Stimulated activated CD4-positive, alpha-beta T cell treated with anti-CD3 and anti-CD28 coated beads, Interleukin-4, amount 100 ng/mL, for 1 hour (primary cell): ENCODE measurements at places on chromosomes 3 and 15.

DNA sequence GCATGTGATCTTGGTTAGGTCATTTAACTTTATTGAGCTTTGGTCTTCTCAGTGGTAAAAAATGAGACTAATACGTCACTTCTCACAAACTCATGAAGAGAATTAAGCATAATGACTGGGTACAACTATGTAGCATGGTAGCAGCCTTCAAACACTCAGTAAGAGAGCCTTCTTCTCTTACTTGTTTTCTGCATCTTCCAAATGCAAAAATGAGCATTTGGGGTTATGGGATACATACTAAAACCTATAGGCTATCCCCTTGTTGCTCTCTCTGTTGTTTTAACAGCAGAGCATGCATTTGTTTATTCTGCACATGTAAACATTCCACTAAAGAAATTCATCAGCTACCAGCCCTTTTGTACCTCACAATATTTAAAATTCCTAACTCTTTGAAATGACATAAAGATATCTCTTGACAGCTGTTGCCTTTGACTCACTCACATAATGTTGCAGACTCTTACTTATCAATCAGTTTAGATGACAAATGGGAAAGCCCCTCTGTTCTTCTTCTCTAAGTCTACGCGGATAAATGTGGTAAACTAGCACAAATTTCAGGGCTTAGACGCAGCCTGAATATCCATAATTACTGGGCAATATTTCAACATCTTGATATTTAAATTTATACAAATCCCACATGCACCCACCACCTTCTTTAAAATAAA lies 327.3 kb upstream of the SATB1 start:
- no peak for DNase-seq

- no peak for DNase-seq
These were observed 120.9 kb upstream of the RGMA start for GRCh38 chr15:93209690-93210445.

DNA sequence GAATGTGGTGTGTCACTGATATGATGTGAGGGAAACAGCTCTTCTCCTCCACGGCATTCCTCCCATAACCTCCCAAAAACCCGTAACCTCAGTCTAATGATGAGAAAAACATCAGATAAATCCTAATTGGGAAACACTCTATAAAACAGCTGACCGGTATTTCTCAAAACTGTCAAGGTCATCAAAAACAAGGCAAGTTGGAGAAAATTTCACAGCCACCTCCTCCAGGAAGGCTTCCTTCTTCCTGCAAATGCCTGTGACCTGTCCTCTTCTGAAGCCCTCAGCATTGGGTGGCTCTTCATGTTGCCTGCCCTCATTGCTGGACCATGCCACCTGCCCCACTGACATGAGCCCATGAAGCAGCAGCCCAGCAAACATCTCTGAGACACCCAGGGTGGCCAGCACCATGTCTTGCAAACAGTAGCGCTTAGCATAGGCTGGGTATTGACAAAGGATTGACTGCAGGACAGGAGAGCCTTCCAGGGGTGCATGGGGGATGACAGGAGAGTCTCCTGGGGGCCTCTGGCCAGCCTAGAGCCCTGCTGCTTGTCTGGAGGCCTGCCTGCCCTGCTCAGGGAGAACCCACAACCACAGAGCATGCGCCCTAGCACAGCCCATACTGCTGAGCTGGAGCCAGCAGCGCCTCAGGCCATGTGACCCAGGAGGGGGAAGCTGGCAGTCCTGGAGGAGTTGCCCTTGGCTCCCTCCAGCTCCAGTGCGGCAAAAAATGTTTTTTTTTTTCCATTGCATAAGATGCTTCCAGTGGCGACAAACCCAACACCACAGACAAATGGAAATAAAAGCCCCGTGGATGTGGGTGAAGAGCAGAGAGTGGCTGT lies 49.7 kb downstream of the XXYLT1 start:
- DNase-seq, result no peak

- DNase-seq, result no peak
These were observed 328.5 kb downstream of the NAALADL2 start for GRCh38 chr3:175187586-175187985.

- no peak for DNase-seq
These were observed 14.2 kb upstream of the ULK3 start for GRCh38 chr15:74857082-74857655.

DNA sequence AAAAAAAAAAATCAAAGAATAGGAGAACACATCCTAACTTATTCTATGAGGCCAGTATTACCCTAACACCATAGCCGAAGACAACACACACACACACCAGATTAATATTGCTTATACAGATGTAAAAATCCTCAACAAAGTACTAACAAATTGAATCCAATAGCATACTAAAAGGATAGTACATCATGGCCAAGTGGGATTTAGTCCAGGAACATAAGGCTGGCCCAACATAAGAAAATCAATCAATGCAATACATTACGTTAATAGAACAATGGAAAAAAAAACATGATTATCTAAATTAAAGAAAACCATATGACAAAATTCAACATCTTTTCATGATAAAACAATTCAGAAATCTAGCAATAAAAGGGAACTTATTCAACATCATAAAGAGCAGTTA lies 79.1 kb downstream of the ADAMTS9 start:
- no peak for DNase-seq

GRCh38 chr3:172918165-172918564 lies 167.6 kb downstream of the ECT2 start:
- DNase-seq, result no peak

GRCh38 chr15:74265046-74265639 lies 29.0 kb downstream of the CCDC33 start:
- no peak for DNase-seq

- no peak for DNase-seq
These were observed 28.3 kb downstream of the LMCD1 start for GRCh38 chr3:8529738-8530525.

DNA sequence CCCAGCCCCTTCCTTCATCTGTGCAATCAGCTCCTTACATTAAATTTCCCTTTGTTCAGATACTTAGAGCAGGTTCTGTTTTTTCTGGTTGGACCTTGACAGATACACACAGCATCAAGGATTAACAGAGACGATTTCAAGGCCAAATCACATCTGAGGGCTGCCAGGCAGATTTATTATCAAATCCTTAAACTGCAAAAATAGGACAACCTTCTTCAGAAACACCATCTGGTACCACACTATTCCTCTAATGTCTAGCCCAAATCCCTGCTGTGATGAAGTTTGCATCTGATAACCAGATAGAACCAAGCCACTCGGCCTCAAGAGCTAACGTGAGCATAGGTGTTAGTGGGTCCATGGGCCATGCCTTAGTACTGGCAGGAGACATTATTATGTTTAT lies 250.7 kb upstream of the PROK2 start:
- no peak for DNase-seq

GRCh38 chr3:16468336-16469098 lies 45.0 kb downstream of the RFTN1 start:
- no peak for DNase-seq

DNA sequence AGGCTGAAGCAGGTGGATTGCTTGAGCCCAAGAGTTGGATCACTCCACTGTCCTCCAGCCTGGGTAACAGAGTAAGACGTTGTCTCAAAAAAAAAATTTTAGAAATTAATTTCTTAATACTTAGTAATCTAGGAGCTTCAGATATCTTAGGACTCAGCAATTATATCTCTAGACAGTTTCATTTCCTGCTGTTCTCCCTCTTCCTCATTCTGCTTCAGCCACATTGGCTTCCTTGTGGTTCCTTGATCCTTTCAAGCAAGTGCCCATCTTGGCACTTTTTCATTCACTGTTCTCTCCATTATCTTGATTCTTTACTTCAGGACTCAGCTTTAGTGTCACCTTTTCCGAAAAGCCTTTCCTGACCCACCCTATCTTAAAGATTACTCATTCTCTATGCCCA lies 22.5 kb downstream of the TMEM202 start:
- DNase-seq, result no peak

GRCh38 chr15:57911247-57911646 lies 154.3 kb downstream of the ALDH1A2 start:
- no peak for DNase-seq

DNA sequence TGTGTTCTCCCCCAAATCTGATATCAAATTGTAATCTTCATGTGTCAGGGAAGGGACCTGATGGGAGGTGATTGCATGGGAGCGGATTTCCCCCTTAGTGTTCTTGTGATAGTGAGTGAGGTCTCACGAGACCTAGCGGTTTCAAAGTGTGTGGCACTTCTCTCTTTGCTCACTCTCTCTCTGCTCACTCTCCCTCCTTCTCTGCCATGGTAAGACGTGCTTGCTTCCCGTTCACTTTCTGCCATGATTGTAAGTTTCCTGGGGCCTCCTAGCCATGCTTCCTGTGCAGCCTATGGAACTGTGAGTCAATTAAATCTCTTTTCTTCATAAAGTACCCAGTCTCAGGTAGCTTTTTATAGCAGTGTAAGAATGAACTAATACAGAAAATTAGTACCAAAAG lies 30.6 kb upstream of the OR5H6 start:
- DNase-seq, result no peak

GRCh38 chr15:99755692-99756409 lies 22.6 kb upstream of the LYSMD4 start:
- DNase-seq, result peak; percentile 16

DNA sequence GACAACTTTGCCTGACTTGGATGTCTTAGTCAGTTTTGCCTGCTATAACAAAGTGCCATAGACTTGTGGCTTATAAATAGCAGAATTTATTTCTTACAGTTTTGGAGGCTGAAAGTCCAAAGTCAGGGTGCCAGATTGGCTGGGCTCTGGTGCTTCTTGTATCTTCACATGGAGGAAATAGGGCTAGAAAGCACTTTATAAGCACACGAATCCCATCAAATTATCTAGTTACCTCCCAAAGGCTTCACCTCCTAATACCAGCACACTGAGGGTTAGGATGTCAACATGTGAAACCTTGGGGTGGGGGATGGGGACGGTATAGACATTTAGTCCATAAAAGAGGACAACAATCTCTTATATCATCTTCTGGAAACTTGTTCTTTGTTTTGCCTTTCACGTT lies 116.8 kb downstream of the SQOR start:
- DNase-seq, result no peak

GRCh38 chr15:63856711-63857460 lies 23.1 kb upstream of the HERC1 start:
- DNase-seq, result no peak

DNA sequence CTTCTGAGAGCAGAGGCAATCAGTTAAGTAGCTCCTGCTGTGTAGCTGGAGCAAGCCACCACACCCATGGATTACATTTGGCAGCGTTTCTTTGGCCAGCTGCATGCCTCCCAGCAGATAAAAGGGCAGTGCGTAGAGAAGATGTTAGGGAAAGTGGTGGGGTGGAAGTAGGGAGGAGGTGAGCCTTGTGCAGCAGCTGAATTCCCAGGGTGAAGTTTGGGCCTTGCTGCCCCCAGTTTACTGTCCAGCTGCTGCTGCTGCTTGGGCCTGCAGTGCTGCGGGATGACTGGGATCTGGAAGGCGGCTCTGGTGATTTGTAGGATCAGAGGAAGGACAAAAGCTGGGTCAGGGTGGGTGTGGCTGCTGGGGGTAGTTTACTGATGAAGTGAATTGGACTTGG lies 318.7 kb upstream of the C2CD4B start:
- no peak for DNase-seq

DNA sequence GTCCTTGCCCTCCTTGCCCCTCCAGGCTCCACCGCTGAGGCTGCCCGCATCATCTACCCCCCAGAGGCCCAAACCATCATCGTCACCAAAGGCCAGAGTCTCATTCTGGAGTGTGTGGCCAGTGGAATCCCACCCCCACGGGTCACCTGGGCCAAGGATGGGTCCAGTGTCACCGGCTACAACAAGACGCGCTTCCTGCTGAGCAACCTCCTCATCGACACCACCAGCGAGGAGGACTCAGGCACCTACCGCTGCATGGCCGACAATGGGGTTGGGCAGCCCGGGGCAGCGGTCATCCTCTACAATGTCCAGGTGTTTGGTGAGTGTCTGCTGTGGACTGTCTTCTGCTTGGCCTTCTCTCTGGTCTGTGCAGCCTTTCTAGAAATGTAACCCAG lies 61.0 kb downstream of the BOC start:
- DNase-seq, result no peak

DNA sequence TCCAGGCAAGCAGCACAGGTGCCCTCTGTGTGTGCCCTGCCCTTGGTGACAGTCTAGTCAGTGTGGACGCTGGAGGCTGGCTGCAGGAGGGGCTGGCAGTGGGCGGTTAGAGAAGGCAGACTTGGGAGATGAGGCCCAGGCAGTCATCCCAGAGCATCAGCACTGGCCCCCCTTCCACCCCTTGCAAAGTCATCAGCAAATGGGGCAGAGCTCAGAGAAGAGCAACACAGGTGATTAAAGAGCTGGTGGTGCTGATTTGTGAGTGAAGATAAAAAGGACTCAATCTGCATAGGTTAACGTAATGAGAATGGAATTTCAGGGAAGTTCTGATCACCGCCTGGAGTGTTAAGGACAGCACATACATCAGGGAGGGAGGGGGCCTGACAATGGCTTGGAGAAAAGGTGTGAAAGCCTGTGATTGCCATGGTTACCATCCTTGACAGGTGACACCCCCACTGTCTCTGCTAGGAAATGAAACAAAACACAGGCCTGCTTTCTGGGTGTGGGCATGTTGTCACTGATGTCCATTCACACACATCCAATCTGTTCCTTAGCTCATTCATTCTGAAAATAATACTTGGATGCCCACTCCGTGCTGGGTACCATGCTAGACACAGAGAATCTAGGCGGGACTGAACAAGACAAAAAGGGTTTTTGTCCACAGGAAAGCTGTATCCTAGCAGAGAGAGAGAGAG lies 269.6 kb upstream of the ST8SIA2 start:
- DNase-seq, result no peak

DNA sequence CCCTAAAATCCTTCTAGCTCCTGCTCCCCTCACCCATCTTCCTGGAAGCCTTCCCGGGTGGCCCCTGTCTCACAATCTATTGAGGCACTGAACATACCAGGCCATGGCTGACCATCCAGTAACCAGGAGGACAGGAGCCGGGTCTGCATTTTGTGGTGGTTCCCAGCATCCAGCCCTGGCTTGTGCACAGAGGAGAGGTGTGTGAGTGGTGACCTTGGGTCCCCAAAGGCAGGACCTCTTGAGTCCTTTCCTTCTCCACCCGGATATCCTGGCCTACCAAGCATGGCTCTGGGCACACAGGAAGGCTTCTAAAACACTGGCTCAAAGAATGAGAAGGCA lies 7.8 kb downstream of the CSK start:
- no peak for DNase-seq
